ENCODE measurements at places on chromosomes 2 and 18.

- no peak for DNase-seq
Measured at GRCh38 chr18:23487738-23488570, 15.4 kb upstream of the RMC1 start.

DNA sequence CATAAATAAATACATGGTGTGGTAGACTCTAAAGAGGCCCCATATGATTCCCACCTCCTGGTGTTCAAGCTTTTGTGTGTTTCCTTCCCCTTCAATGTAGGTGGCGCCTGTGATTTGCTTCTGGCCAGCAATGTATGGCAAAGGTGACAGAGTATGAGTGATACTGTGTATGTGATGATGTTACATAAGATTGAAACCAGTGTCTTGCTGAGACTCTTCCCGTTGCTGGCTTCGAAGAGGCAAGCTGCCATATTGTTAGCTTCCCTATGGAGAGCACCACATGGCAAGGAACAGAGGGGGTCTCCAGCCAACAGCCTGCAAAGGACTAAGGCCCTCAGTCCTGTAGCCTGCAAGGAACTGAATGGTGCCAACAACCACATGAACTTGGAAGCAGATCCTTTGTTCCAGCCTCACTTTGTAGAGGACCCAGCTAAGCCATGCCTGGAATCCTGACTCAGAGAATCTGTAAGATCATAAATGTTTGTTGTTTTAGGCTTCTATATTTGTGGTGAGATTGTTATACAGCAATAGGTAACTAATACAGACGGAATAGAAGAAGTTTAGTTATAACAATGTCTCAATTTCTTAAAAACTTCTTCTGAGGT lies 1.7 kb upstream of the SMAD4 start:
- DNase-seq, result no peak

DNA sequence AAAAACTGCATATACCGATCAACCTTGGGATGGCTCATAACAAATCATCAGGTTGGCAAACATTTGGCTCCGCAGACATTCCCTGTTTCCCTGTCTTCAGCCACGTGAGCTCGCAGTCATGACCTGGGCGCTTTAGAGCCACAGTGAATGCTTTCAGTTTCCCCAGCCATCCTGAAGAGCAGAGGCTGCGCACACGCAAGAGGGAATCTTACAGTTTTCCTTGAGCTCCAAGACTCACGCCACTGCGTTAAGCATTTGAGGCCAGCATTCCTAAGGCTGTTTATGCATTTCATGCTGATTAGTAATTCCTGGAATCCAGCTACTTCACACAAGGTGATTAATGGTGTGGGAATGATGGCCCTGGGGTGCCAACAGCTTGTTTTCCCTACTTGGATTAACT lies 95.1 kb downstream of the MTCL1 start:
- no peak for DNase-seq

GRCh38 chr2:40361478-40361877 lies 90.4 kb downstream of the SLC8A1 start:
- no peak for DNase-seq

DNA sequence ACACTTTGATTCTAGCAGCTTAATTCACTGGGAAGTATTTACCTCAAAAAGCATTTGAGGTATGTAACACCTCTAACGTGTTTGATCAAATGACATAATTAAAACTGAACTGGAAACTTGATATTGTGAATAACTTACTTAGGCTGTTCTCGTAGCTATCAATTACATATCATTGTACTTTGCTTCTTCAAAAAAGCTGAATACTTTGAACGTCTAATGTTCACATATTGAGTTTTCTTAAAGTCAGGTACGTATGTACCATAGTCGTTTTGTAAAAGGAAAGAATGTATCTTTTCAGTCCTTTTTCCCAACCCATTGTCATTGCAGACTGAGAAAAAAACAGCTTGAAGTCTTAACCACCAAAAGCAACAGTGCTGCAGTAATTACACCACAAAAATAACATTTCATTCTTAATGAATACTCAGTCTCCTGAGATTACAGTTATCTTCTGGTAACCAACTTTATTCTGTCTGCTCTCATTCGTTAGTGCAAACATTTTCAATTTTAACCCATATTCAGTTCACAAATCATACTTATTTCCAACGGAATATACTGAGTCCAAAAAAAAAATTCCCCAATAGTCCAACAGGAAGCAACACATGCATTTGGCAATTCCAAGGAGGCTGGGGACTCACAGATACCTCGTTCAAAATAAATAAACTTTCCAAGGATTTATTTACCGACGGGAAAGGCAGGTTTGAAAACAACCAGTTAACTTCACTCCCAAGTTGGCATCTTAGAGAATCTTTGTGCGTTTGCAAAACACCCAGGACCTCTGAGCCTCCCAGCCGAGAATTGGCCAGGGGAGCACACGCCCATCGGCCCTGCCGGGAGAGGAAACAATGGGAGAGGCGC lies 1.1 kb downstream of the CHN1 start:
- DNase-seq, result no peak

DNA sequence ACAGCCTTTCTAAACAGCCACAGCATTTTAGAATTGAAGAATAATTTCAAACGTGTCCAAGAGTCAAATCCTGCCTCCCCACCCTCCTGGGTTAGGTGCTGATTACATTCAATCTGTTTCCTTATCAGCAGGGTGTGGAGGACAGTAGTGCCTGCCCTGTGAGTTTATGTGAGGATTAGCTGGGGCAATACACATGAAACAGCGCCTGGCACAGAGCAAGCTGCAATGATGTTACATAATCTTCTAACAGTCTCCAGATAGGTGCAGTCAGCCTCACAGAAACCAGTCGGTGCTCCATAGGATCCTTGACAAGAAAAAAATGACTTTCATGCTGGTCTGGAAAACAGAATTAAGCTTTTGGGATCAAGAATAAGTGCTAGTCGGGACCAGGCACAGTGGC lies 91.7 kb upstream of the ITGA6 start:
- DNase-seq, result no peak

- no peak for DNase-seq
Measured at GRCh38 chr2:54601339-54601738, 122.1 kb upstream of the EML6 start.

DNA sequence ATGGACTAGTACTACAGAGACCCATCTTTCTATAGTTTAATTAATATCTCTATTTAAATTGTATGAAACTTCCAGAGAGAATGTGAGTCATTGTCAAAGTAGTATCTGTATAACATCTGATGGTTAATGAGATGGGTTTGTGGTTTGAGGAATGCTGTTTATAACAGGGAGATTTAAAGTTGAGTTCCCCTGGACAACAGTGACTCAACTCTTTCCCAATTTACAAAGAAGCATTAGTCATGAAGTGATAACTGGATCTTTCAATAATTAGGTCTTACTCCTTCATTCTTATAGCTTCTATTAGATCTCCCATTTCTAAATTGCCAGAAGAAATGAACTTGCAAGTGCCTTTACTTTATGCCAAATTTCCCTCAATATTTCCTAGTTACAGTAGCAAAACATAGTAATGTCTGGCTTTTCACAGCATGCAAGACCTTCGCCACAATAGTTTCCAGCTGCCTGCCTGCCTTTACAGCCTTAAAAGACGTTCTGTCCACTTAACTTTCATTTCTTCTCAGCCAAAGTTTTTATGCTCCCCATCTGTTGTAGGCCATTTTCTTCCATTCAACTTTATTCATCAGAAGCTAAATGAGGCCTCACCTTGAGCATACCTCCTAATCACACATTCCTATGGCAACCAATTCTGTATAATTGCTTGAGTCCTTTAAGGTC lies 47.7 kb upstream of the WDR75 start:
- no peak for DNase-seq

- DNase-seq, result peak; percentile 13
Measured at GRCh38 chr2:9554921-9555296, 721 bp downstream of the ADAM17 start.

GRCh38 chr2:161208527-161209139 lies 48.4 kb downstream of the TANK start:
- DNase-seq, result no peak

GRCh38 chr2:174176898-174177297 lies 71.4 kb downstream of the OLA1 start:
- no peak for DNase-seq

DNA sequence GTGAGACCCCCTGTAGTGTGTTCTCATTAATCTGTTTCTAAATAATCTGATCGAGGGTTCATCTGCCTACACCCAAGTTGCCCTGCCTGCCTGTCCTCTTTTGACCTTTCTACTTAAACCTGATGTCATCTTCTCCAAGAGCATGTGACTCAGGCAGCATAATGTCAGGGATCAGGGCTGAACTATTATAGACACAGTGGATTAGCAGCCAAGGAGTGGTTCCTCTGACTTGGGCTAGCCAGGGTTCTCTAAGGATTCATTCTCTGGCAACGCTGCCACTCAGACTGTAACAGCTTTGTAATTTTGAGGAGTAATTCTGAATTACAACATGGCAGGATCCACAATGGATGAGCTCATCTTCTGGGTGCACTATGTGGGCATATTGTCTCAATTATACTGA lies 124.0 kb downstream of the MDH1 start:
- DNase-seq, result no peak

DNA sequence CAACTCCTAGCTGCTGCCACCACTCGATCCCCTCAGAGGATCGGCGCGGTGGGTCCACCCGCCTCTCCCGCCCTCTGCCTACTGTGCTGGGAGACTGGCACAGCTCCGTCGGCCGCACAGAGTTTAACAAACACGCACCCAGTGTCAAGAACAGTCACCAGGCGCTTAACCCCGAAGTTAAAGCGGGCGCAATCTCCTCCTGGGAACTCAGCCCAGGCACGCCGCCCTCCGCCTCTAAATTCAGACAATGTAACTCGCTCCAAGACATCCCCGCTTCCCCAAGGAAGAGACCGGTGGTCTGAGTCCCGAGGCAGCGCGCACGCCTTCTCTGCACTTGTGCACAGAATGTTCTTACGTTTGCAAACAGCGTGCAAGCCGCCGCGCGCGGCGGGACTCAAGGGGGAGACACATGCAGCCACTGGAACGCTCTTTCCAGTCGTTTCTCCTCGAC lies 533 bp downstream of the CXCR4 start:
- no peak for DNase-seq

GRCh38 chr2:199160081-199160480 lies 297.7 kb downstream of the SATB2 start:
- no peak for DNase-seq

- no peak for DNase-seq
Measured at GRCh38 chr2:225004597-225004996, 37.7 kb downstream of the DOCK10 start.

Data from SIG-M5 (cell line).